Fibroblast of mammary gland (primary cell): ENCODE measurements at places on chromosomes 3 and 15.

GRCh38 chr3:55897573-55898224, 410.6 kb upstream of the WNT5A start:
- DNase-seq = peak; percentile 2

DNA sequence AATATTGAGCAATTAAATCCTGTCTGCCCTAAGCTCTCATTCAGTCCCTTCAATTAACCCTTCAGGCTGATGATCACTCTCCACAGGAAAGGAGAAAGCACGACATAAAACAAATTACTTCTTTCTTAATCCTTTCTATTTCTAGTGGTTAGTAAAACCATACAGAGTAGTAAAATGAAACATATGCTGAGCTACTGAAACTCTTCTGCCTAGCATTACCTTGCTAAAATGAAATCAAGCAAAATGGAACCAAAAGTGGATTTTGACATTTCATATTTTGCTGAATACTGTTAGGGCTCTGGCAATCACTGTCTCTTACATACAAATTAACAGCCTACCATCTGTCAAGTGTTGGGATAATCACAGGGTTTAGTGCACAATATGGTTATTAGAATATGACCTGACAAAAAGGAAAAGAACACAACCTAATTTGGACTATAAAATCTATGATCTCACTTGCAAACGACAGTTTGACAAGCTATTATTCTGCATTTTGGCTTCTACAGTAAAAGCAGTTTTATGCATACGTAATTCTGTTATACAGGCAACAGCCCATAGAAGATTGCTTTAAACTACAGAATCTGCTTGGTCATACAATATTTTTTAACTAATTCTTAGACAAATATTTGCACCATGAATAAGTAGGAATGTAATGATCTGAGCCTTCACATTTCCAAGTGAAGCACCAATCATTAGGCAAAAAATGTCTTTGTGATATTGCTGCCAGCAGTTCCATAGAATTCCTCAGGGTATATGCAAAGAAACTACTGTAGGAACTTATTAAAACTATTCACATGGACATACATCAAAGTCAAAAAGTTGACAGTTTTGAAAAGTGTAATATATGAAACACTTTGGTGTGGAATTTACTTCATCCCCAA, 105.0 kb downstream of the FHIT start:
- DNase-seq = peak; percentile 0

- DNase-seq = no peak
Measured at GRCh38 chr3:7518026-7518425, 657.1 kb downstream of the GRM7 start.

GRCh38 chr15:67825881-67826716, 790 bp downstream of the SKOR1 start:
- no peak for DNase-seq

DNA sequence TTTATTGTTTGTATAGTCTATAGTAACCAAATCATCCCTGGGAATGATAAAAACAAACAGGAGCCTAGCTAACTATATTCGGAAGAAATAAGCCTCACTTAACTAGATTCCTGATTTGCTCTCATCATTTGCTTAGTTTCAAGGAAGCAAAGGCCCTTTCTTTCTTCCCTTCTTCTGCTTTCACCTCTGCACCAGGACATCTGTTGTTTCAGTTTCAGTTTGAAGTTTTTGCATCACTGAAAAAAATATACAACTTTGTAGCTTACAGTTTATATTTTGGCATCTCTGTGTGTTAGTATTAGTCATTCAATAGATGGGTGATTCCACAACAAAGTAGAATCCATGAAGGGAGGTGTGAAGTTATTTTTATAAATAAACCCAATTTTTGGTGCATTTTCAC, 113.6 kb upstream of the SNTN start:
- no peak for DNase-seq
